Activated CD8-positive, alpha-beta memory T cell treated with anti-CD3 and anti-CD28 coated beads for 4 hours (primary cell): ENCODE measurements at places on chromosomes 2 and 18.

DNA sequence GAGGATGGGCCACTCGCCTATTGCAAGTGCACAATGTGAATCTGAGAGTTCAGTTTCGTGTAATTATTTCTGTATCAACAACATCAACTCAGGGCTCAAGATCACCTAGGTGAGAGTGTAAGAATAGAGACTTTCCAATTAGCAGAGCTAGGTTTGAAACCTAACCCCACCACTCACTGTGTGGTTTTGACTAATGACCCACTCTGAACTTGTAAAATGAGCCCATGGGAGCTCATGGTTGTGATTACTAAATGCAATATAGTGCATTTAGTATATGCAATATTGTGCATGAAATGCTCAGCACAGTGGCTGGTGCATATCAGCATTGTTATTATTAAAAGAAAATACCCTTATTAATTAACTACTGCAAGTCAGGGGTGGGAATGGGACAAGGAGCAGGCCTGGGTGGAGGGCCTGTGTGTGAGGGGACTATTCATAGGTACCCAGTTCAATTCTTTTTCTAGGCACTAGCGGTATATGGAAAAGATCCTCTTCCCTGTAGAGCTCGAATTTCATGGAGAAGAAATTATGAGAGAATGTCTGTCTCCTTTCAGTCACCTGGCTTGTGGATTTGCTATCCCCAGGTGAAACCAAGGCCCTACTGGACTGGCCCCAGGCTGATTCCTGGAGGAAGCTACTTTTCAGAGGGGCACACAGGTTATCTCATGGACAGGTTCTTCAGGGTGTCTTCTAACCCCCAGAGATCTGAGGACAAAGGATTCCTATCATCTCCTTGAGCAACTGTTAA is 169.5 kb downstream of the GFPT1 start:
- DNase-seq, result no peak

DNA sequence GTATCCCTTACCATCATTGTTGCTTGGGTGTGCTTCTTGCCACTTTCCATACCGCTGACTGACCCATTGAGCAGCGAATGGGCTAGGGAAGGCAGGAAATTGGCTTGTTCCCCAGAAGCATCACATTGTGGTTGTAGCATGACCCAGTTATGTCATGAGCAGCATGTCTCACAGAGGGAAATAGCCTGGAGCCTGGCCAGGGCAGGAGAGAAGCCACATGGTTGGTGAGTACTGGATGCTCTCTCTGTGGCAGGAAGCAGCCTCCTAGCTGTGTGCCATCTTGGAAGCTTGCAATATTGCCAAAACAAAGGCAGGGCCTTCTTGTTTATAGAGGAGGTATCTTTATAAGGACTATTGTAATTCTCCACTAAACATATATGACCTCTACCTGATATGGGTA is 482.6 kb downstream of the PIK3C3 start:
- no peak for DNase-seq

DNA sequence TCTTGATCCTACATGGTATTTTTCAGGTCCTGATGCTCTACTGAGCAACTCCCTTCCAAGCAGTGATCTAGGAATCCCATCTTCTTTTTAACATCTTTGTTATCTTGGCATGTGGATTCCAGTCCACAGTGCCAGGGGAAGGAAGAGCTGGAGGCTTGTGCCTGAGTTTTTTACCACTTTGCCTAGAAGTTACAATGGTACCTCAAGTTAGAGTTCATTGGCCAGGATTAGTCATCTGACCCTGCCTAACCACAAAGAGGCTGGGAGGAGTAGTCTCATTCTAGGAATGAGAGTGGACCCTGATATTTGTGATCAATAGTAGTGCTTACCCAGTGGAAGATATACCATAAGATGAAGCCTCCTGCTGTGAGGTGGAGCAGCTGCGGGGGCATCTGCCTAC is 109.3 kb downstream of the ADCYAP1 start:
- no peak for DNase-seq

DNA sequence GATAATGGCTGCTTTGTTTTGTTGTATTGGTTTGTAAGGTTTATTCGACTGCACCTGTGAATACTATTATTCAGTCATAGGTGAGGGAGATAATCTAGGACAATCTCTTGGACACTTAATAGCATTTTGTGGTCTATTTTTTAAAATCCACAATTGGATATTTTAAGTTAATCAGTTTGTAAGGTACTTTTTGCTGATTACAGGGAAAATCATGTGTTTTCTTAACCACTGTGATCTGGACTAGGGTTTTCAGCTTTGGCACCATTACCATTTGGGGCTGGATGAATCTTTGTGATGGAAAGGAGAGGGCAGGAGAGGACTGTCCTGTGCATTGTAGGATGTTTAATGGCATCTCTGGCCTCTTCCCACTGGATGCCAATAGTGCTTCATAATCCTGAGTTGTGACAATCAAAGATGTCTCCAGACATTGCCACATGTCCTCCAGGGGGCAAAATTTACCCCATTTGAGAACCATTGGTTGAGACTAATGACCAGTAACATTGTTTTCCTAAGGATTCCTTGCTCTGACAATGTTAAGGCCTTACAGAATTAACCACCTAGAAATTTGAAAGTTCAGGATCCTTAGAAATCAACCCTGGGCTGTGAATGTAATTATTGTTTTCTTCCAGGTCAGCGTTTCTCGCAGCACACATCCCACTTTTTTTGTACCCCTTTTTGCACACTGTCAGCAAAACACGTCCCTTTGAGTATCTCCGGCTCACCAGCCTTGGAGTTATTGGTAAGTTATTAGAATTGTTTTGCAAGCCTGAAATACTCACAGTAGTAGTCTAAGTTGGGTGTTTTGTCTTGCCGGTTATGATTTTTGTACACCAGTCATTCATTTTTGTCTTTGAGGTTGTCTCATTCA is 15.6 kb downstream of the CNOT9 start:
- no peak for DNase-seq

DNA sequence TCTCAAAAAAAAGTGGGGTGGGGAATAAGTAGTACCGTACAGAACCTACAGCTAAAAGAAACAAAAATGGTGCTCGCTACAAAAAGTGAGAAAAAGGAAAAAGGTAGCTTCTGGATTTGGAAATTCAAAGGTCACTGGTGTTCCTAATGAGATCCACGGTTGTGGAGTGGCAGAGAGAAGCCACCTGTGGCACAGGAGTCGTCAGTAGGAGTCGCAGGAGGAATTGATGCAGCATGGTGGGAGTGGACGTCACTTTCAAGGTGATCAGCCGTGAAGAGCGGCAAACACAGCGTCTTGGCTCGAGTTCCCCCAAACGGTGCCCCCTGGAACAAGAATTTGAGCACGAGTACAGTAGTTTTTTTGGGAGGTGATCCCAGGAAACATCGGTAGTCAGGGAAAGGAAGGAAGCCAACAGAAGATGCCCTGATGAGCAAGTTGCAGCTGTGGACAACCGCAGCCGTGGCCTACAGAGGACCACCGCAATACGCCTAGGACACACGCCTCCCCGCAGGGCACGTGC is 1.4 kb upstream of the TTL start:
- DNase-seq, result no peak
